Pancreas (tissue), 10 donors: ENCODE measurements at places on chromosomes 2 and 18. TPM values are rescaled to one million over a fixed set of nuclear protein-coding genes. Genes with fewer than 3 reads are reported as not detected.

SLC30A3 gene
- not detected for total RNA-seq

PRSS56 gene
- total RNA-seq: not detected

SERPINB3 gene
- total RNA-seq: not detected

SPATA3 gene
- total RNA-seq: not detected

SPC25 gene
- 1.1 TPM for total RNA-seq

DNA sequence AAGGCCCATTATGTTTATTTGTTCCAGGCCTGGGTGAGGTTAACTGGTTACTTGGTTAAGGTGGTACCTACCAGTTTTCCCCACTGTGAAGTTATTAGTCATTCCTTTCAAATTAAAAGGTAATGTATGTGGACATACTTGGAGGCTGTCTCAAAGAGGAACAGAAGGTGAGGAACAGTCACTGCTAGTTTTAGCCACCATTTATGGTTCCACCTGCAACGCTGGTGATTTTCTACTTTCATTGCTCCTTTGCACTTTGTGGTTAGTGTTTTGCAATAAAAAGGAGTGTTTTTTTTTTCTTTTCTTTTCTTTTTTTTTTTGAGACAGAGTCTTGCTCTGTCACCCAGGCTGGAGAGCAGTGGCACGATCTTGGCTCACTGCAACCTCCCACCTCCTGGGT, 6.1 kb upstream of the ST6GAL2 start:
- no peak for DNase-seq

GRCh38 chr2:104873689-104874054, 19.8 kb downstream of the POU3F3 start:
- no peak for DNase-seq

DNA sequence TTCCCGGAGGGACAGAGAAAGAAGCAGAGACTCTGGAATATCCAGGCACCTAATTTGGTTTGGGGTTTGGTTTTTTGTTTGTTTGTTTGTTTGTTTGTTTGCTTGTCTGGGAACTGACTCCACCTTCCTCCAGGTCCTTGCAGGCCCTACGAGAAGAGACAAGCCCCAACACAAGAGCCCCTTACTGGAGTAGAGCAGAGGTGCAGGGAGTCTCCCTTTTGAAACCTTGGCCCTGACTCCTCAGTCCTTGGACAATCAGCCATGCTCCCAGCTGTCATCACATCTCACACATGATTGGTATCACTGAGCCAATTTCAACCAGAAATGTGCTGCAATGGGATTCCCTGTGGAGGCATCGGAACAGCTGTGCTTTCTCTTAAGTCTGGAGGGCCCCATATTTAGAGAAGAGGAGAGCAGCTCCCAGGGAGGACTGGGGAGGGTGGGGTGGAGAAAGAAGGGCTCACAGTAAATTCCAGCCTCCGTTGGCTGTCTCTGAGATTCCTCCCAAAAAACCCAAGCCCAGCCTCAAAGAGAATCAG, 279.9 kb upstream of the NCKAP5 start:
- DNase-seq: no peak

DNA sequence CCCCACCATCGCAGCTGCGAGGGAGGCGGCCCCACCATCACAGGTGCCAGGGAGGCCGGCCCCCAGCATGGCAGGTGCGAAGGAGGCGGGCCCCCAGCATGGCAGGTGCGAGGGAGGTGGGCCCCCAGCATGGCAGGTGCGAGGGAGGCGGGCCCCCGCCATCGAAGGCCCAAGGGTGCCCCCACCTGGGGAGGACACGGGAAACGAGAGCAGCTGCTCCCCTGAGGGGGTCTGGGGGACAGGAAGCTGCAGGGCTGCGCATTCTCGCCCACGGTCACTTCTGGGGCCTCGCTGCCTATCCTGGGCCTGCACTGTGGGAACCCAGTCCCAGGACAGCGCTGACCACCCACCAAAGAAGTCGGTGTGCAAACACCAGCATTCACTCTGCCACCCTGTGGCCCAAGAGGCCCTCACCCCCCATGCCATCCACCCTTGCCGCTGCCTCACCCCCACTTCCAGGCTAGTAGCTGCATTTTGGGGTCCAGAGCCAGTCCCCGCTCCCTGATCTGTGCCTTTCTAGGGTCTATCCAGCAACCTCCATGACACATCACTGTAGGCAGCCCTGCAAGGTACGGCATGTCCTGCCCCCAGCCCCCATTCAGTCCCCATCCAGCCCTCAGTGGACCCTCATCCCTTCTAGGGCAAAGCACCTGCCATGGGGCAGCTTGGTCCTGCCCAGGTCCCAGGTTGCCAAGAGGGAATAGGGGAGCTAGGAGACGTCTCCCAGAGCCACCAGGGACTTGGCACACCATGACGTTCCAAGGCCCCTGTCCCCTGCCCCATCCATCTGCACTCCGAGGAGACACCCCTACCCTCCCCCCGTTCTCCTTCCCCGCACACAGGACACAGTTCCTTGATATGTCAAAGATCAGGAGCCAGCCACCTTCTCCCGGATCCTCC, 24.0 kb upstream of the GPC1 start:
- DNase-seq: peak; percentile 16

DNA sequence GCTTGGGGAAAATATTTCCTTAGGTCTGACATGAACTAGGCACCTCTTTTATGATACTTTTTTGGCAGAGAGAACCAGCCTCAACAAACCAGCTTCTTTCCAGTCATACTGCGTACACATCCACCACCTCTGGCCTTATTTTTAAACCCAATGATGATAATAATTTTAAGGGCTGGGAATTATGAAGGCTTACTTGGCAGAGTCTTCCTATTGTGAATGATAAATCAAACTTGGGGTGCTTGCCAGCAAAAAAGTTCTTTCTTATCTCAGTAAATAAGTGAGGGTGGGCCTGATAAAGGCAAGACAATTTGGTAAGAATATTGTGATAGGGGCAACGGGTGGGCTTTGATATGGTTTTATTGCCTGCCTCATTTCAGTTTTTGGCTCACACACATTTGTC, 1230.2 kb upstream of the ZEB2 start:
- no peak for DNase-seq

DNA sequence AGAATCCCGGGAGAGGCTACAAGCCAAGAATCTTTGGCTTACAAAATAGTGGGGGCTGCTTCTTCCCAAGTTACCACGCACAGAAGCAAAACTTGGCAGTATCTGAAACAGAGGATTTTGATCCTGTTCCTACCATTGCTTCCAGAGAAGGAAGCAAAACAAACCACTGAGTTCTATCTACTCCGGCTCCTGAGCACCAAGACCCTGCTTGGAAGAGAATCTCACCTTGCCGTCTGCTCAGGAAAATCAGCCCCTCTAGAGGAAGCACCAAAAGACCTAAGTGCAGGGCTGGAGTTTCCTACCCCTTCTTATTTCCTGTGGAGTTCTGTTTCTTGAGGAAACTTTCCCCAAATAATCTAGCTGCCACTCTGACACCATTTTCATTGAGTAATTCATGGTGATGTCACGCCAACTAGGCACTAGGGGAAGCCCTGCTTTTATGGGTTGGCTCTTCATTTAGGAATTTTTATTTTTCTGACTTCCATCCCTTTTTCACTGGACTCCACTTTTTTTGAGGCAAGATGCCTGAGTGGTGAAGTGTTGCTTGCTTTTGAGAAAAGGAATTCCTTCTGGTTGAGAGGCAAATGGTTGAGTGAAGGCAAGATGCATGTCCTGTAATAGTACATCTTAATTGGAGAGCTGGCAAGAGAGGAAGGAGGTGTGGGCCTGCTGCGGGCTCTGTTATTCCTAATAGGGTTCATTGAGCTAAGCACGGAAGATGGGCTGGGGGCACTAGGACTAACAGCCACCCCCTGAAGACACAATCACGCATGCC, 36.8 kb upstream of the EML4 start:
- DNase-seq: no peak

DNA sequence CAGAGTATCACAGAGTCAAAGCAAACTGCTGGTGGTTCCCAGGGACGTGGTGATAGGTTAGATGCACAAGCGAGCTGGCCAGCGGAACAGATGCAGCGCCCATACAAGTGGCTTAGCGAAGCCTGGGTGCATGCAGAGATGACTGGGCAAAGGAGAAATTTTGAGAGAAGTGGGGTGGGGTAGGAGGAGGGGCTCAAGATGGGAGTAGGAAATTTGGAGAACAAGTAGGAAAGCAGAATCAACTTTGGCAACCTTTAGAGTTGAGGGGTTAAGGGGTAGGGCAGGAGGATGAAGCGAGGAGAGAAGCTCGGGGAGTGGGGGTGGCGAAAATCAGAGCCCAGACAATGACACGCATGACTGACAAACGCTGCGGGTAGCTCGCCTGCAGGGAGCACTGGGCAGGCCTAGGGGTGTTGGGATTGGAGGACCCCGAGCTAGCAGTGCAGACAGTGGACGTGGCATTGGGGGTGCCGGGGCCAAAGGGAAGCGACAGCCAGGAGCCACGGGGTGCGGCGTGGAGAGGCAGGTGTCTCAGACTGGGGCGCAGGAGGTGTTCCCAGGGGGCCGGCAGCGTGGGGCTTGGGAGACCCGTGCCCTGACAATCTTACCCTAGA, 431 bp downstream of the FAM98A start:
- DNase-seq: no peak

GRCh38 chr18:23306822-23307221, 146.3 kb upstream of the RIOK3 start:
- DNase-seq: no peak

- DNase-seq: no peak
Observed at GRCh38 chr2:58432491-58433170, 191.5 kb upstream of the FANCL start.

- DNase-seq: no peak
Observed at GRCh38 chr2:232434563-232435374, 21.2 kb upstream of the ALPI start.

DNA sequence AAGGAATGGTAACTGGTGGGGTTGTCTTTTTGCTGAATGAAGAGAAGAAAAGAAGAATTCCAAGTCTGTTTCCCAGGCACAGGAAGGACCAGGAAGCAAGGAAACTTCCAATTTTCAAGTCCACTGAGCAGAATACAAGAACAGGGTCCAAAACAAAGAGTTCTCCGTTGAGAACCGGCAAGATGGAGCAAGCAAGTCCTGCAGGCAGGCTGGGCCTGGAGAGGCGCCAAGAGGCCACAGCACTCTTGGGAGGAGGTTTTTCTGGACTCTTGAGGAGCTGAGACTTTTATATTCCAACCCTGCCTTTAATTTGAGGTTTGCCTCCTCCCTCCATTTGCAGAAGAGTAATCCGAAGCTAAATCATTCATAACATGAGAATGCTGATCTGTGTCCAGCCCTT, 224.5 kb downstream of the IKZF2 start:
- peak; percentile 50 for DNase-seq

GRCh38 chr2:176854062-176854461, 358.5 kb upstream of the HNRNPA3 start:
- no peak for DNase-seq

DNA sequence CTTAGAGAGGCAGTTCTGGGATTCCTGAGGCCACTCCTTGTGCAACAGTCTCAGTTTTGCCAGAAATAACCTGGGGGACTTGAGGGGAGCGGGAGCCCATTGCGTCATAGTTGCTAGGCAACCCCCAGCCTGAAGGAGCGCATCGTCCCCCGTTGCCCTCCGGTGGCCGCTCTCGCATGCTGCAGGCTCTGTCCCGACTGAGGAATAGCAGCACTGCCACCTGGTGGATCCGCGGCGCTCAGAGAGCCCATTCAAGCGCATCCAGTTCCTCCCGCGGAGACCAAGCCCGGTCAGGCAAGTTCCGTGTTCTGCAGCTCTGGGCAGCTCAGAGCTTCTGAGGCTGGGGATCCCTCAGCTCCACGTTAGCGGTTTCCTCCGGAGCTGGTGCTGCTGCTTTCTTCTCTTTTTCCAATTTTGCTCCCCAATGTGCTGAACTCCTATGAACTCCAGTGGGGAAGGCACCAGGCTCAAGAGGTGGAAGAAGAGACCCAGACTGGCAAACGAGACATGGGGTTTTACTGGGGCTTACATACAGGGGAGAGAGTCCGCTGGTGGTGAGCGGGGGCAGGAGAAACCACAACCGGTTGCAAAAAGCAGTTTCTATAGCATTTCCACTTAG, 15.1 kb downstream of the SLC4A3 start:
- DNase-seq: peak; percentile 92

- DNase-seq: peak; percentile 88
Observed at GRCh38 chr2:158953926-158954763, 14.3 kb upstream of the TANC1 start.

DNA sequence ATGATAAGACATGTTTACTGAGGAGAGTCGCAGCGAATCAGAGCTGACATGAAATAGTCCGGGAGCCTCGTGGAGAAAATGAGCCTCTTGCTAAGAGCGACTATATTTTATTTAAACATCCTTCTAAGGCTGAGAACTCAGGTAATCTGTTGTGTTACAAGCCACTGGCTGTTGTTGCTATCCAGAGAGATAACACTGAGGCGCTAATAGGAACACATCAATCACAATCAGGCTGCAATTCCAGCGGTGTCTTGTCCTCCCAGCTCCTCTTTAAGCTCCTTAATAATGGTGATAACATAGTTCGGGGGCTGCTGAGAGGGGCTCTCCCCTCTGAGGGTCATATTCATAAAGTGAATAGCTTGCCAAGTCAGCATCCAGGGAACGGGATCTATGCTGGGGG, 95.1 kb downstream of the INSIG2 start:
- DNase-seq: no peak

GRCh38 chr2:106363791-106364190, 104.4 kb downstream of the RGPD3 start:
- no peak for DNase-seq

GRCh38 chr2:106745468-106745867, 140.5 kb downstream of the ST6GAL2 start:
- no peak for DNase-seq

- no peak for DNase-seq
Observed at GRCh38 chr2:80517316-80517715, 212.8 kb upstream of the LRRTM1 start.

DNA sequence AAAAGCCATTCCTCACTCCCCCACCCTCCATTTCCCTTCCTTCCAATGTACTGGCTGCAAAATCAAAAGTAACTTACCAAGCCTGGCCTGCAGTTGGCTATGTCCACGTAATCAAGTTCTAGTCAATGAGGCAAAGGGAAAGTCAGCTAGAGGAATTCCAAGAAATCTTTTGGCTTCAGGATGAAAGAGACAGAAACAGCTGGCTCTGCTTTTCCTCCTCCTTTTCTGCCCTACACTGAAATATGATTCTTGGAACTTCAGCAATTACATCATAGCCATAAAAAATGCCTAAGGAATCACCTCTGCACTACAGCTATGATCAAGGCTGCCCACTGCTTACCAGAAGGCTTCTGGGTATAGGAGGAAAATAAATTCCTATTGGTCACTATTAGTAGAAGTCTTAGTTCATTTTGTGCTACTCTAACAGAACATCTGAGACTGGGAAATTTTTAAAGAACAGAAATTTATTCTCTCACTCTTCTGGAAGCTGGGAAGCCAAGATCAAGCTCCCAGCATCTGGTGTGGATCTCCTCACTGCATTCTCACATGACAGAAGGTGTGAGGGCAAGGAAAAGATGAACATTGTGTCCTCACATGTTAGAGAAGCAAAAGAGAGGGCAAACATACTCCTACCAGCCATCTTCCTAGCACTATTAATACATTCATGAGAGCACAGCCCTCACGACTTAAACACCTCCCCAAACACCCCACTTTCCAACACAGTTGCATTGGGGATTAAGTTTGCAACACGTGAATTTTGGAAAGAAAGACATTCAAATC, 219.9 kb downstream of the TMX3 start:
- DNase-seq: no peak
